ENCODE measurements at places on chromosomes 6 and 20.

DNA sequence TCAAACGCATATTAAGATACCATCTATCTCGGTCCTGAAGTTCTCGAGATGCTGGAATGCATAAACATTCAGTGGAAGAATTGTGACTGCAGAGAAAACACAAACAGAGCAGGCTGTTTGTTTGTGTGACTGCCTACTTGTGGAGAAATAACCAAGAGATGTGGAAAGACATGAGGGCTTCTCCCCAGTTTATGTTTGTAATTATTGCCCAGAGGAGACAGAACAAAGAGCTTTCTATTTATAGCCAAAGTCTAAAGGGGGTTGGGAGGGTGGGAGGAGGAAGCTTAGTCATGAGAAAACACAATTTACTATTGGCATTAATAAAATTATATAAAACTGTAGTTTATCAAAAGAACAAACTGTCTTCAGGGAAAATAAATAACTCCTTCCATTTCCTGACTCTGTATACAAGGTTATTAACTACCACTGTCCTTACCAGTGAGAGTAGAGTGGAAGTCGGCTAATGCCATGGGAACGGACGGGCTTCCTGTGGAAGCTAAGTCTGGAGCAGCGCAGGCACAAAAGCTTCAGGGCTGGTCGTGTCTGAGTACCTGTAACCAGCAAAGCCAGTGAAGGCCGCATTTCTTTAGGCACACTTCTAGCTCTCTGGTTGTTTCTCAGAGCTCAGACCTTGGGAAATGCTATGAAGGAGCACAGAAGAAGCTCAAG, 200.2 kb upstream of the SUPT3H start:
- no peak for DNase-seq

DNA sequence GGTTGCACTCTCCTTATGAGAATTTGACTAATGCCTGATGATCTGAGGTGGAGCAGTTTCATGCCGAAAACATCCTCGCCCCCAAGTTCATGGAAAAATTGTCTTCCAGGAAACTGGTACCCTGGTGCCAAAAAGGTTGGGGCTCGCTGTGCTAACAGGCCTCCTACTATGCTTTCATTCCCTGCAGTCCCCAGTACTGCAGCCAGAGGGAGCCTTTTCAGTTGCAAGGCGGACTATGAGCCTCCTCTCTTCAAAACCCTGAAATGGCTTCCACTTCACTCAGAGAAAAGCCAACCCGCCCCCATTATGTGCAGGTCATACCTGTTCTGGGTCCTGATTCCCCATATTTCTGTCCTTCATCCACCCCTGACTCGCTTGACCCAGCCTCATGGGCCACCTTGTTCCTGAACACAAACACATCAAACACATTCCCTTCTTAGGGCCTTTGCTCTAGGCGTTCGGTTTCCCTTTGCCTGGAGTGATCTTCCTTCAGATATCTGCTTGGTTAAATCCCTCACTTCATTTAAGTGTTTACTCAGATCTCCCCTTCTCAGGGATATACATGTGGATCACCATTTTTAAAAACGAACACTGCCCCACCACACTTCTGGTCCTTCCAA, 173.7 kb downstream of the PHACTR1 start:
- DNase-seq: no peak

DNA sequence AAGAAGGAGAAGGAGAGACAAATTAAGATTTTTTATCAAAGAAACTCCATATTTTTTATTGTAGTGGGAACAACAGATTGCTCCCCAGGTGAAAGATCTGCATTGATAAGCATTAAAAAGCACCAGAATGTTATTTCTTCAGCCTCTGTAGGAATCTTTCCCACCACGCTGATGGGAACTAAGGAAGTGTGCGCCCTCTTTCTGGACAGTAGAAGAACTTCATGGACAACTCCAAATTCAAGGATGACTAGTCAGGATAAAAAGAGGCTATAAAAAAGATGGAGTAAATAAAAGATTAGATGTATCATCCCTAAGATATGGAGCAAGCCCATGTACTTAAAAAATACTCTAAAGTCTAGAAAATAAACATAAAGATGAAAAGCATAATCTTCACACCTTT, 45.8 kb upstream of the PAK5 start:
- DNase-seq: no peak

DNA sequence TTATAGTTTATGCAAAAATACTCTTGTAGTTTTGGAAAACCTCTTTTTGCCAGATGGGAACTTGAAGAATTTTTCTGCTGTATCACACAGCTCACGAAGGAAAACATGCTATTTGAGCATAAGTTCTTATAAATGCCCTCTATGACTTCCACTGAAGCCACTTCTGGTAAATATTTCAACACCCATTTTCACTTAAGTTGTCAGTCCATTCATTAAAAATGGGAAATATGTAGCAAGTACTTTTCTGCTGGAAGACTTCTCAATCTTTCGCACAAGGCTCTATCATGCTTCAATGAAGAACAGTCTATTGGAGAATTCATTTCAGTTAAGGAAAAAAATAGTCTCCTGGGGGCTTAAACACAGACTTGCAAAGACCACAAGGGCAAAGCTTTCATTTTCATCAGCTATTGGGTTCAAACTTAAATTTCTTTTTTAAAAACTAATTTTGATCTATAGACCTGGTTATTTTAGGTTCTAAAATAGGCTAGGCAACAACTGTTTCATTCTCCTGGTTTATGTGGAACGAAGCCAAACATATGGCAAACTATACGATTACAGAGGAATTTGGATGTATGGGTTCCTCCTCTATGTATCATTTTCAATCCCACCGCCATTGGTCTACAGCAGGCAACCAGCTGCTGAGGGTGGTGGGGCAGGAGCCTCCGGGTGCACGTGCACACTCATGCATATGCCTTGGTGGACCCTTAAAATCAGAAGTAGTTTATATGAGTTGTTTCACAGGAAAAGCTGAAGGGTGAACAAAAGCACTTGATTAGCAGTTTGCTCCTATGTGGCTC, 38.7 kb downstream of the LAMA4 start:
- no peak for DNase-seq

DNA sequence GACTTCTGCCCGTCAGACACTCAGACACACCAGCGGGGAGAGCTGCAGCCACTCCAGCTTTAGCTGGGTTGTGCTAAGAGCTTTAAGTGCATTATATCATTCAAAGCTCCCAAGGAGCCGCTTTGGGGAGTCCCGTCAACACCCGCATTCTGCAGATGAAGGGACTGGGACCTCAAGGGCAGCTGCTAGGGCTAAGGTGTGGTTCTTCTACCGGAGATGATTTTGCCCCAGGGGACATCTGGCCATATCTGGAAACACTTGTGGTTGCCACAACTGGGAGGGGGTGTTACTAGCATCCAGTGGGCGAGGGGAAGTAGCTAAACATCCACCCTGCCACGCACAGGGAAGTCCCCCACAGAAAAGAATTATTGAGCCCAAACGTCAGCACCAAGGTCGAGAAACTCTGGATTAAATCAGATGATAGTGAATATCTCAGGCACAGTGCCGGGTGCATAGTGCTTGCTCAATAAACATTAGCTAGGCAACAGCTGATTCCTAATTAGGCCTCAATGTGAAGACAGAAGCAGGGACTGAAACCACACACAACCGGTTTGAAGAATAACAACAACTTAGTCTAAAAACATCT, 29.6 kb downstream of the PMEPA1 start:
- no peak for DNase-seq

DNA sequence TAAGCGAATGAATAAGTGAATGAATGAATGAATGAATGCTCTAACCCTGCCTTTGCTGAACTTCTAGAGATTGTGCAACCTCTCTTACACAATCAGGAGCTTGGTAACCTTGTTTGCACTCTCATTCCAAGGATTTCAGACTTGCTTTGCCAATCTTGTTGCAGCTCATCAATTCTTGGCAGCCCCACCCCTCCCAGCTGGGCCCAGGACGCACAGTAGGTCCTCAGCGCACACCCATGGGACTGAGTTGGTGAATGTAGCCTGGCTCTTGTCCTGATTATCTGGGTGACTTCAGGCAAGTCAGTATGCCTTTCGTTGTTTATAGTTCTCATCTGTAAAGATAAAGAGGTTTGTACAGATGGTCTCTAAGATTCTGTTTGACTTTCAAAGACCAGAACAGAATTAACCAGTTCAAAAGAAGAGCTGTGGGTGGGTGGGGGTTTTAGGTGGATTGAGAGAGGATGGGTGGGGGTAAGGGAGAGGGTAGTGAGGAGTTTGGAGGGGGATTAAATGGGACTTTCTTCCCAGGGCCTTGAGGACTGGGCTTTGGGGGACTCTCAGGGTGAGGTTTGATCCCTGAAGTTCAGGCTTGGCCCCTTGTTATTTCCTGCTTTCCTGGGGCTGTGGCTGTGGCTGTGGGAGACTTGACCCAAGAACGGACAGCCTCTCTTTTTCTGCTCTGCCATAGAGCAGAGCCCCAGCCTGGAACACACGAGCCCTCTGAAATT, 33.2 kb downstream of the VEGFA start:
- no peak for DNase-seq

DNA sequence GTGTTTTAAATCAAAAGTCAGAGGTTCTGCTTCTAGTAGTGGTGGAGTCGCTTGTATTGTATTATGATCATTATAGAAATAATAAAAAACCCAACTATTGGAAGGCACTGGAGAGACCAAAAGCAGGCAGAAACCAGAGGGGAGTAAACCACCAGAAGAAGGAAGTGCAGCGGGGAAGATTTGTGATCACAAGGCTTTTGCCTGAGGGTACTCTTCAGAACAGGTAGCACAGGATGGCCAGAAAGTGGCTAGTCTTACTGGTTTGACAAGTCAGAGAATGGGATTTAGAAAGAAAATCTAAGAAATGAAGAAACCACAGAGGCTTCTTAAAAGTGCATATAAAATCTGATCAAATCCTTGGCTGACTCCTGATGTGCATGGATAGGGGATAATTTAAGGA, 24.0 kb downstream of the MAPK13 start:
- no peak for DNase-seq

GRCh38 chr6:167306401-167306998, 15.4 kb downstream of the UNC93A start:
- no peak for DNase-seq

DNA sequence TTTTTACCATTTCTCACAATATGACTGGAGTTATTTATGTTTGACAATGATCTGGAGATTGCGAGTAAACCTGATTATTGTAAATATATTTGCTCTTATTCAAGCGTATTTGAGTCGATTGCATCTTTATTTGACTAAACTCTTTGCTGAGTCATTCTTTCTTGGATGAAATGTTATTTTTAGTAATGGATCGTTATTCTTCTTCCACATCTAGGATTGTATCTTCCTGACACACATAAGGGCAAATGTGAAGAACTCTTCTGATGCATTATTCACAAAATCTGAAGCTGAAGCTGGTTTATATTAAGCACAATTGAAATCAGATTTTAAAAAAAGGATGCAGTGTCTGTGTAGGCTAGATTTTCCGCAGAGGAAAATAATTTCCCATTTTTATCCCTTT, 68.2 kb downstream of the SEL1L2 start:
- no peak for DNase-seq

- DNase-seq: no peak
Observed at GRCh38 chr20:12466915-12467314, 541.9 kb upstream of the SPTLC3 start.

DNA sequence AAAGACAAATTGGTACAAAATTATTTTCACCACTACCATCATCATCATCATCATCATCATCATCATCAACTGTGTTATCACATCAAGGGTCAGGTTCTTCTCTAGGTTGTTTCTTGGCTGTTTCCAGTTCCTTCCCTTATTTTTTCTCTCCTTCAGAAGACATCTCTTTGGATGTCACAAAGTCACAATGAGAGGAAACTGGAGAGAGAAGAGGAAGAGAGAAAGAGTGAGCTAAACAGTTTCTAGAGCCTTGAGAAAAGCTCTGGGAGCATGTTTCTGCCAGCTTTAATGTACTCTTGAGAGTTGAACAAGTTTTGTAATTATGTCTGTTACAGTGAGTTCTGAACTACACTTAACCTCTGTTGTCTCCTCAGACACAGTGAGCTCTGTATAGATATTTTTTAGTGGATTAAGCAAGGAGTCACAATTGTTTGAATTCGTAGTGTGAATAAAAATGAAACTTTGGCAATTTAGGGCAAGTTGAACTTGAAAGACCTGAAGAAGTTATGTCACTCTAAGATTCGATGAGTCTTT, 123.0 kb upstream of the AKIRIN2 start:
- no peak for DNase-seq

- DNase-seq: no peak
Observed at GRCh38 chr6:137353346-137353745, 134.2 kb upstream of the IFNGR1 start.

GRCh38 chr20:20498076-20498861, 130.4 kb downstream of the INSM1 start:
- no peak for DNase-seq

- DNase-seq: no peak
Observed at GRCh38 chr20:6857927-6858326, 90.4 kb downstream of the BMP2 start.

GRCh38 chr20:25148181-25148981, 47.1 kb upstream of the ENTPD6 start:
- peak; percentile 48 for DNase-seq

Measured in effector CD8-positive, alpha-beta T cell (primary cell).